ENCODE measurements at places on chromosomes 4 and X.

DNA sequence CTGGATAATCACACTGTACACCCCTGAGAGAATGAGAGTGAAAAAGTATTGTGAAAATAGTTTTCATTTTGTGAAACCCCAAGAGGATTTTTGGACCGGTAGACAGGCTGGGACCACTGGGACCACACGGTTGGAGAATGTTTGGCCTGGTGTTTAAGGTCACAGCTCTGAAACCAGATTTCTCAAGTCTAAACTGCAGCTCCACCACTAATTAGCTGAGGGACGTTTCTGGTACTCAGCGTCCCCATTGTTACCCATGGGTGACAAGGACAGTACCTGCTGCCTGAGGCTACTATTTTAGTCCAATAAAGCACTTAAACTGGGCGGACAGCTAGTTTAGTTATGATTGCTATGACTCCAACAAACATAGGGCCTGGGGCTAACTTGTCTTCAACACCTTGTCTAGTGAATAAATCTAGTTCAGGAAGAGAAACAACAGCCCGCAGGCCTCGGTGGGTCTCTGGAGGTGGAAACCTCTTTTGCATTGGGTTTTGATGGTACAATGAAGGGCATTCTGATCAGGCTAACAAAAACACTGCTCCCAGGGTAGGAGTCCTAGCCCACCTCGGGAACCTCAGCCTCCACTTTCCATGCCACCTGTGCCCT, 509 bp upstream of the USP11 start:
- no peak for ATAC-seq

GRCh38 chr4:68466751-68467150, 19.5 kb downstream of the TMPRSS11E start:
- ATAC-seq, result no peak

DNA sequence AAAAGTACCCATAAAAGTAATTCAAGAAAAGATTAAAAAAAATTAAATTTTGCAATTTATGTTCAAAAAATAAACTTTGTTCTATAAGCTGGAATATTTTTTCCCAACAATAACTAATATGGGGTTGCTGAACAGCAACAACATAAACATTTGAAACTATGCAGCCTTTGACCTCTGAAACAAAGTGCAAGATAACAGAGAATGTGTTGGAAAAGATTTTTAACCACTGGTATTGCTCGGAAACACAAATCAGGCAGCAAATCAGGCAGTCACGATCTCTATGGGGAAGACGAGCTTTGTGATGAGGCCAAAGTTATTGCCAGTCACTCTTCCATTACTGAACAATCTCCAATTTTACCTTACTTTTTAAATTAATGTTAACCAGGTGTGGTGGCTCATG, 332.1 kb downstream of the PABPC4L start:
- no peak for ATAC-seq

GRCh38 chr4:31674313-31674947, 954.3 kb downstream of the PCDH7 start:
- no peak for ATAC-seq

- no peak for ATAC-seq
These were observed 183.8 kb downstream of the FBXO8 start for GRCh38 chr4:174099712-174100111.
